Iris pigment epithelial cell (primary cell): ENCODE measurements at places on chromosomes 2 and 18.

DNA sequence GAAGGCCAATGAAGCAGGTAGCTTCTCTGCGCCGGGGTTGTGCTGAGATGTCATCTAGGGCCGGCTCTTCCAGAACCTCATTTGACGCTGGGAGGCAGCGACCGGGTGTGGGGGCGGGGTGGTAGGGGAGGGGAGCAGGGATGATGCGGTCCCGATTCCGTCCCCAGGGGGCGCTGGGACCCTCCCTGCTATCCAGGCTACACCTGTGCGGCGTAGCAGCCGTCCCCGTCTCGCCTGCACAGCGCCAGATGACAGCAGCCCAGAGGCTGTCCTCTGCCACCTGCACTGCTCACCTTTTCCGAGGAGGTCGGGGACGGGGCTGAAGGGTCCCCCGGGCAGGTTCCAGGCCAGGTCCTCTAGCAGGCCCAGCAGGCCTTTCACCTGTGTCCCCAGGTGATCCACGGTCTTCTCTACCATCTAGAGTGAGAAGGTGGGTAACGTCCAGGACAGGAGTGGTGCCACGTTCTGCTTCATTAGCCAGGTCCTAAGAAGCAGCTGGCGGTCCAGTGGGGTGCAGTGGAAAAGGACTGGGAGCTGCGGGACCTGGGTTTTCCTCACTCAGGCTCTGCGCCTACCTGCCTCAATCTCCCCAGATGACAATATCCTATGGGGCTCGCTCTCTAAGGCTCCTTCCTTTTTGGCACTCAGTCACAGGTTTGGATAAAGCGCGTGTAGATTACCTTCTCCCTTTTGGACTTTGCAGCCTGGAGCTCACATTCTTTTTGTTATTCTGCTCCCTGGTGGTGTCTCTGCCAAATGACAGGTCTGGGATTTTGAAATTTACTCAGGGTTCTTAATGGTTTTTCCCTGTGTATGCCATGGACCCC lies 56.0 kb upstream of the RAB6C start:
- DNase-seq, result peak; percentile 42

- DNase-seq, result peak; percentile 34
Measured at GRCh38 chr18:25669741-25670140, 317.8 kb upstream of the ZNF521 start.

GRCh38 chr18:25998461-25998860 lies 92.0 kb downstream of the SS18 start:
- no peak for DNase-seq

DNA sequence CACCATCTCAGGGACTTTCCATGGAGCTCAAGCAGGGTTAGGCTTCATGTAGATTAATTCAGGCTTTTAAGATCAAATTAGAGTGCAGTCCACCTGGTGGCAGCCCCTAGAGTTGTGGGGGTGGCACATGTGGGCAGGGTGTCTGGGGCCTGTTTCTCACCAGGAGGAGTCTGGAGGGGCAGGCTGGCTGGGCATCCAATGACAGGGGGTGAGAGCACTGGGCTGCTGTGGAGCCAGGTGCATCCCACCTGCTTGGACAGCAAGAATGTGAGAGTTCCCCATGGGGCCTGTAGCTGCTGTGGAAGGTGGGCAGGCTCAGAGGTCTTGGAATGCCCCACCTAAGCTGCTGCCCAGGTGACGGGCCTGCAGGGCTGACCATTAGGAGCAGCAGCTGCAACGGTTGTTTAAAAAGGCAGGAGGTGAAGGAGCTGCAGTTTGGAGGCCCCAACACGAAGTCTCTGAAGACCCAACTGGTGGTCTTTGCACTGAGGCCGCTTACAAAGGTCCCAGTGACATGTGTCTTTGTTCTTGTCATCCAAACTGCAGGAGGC lies 686.3 kb upstream of the HS6ST1 start:
- no peak for DNase-seq

GRCh38 chr2:174247474-174248186 lies 702 bp downstream of the OLA1 start:
- DNase-seq, result peak; percentile 29

DNA sequence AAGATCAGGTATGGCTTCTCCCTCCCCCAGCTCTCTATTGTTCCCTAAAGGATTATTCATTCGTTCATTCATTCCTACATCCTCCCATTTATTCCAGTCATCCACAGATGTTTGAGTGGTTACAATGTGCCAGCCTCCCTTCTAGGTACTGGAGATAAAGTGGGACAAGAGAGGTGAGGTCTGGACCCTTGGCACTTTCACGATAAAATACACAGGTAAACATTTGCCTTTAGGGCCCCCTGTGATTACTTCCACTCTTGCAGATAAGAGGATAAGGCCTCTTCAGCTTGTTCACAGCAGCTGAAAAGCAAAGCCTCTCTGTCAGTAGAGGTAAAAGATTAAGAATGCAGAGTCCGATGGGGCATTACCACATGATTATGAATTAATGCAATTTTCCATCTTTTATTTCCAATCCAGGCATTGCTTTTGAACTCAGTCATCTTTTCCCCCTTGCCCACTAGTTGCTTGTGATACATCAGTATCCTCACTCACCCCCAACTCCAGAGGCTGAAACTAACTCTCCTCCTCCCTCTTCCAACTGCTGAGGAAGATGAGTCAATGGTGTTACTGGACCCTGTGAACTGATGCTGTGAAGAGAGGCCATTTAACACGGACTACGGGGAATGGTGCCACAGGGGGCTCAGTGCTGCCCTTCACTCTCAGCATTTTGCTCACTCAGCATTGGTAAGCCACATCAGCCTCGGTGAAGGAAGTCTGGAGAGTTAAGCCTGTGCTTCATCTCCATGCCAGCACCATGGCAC lies 1.1 kb upstream of the DPP4 start:
- DNase-seq, result peak; percentile 81

GRCh38 chr18:8797206-8797605 lies 91.8 kb downstream of the MTCL1 start:
- no peak for DNase-seq

GRCh38 chr18:60996326-60996725 lies 336.9 kb upstream of the CDH20 start:
- no peak for DNase-seq

- DNase-seq, result no peak
Measured at GRCh38 chr2:217954971-217955740, 47.6 kb downstream of the TNS1 start.

GRCh38 chr18:45671321-45671720 lies 52.7 kb upstream of the SLC14A1 start:
- no peak for DNase-seq

DNA sequence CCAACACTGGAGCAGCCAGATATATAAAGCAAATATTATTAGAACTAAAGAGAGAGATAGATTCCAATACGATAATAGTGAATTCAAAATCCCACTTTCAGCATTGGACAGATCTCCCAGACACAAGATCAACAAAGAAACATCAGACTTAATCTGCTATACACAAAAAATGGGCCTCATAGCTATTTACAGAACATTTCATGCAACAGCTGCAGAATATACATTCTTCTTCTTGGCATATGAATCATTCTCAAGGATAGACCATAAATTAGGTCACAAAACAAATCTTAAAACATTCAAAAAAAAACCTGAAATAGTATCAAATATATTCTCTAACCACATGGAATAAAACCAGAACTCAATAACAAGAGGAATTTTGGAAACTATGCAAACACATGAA lies 23.8 kb upstream of the BAZ2B start:
- peak; percentile 31 for DNase-seq

- DNase-seq, result peak; percentile 95
Measured at GRCh38 chr2:76867854-76868253, 654.3 kb downstream of the LRRTM4 start.

- DNase-seq, result no peak
Measured at GRCh38 chr2:153495725-153496124, 17.2 kb upstream of the RPRM start.

DNA sequence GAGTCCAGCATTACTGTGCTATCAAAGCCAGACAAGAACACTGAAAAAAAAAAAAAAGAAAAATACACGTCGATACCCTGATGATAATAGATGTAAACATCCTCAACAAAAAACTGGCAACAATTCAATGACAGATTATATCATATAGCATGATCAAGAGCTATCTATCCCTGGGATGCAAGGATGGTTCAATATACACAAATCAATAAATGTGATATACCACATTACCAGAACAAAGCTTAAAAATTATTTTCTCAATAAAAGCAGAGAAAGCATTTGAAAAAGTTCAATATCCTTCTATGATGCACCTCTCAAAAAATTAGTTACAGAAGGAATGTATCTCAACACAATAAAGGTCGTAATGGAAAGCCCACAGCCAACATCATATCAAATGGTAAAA lies 332.8 kb upstream of the MMADHC start:
- DNase-seq, result no peak

DNA sequence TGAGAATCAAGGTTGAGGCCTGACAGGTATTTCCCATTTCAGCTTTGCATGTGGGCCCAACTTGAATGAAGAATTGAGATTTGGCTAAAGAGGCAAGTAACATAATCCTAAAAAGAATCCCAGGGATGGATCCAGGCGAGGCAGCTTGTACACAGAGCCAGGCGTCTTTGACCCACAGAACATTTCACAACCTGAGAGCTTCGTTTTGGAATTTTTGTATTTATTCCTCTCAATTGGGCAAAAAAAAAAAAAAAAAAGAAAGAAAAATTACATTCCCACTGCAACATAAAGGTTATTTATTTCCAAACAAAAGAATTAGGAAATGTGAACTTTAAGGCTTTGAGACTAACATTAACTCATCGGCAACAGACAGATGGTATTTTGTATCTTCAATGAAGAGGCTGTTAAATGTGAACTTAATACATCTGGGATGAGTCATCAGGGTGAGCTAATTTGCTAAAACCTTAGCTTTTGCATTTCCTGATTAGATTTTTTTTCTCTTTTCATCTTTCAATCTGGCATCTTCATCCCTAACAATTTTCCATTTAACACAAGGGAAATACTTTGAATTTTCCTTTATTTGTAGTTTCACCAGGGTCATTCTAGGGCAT lies 478.5 kb upstream of the TNP1 start:
- DNase-seq, result peak; percentile 87

DNA sequence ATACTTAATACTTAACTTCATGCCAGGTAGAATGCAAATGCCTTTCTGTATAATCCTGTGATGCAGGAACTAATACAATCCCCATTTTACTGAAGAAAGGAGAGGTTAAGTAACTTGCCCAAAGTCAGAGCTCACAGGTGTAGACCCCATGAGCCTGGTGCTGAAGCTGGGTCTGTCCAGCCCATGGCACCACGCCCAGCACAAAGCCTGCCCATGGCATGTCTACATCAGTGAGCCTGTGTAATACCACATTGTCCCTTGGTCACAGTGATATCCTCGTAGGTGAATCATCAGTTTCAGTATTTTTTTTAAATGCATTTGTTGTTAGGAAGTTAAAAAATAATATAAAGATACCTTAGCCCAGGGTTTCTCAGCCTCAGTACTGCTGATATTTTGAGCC lies 69.9 kb upstream of the MCFD2 start:
- peak; percentile 26 for DNase-seq

DNA sequence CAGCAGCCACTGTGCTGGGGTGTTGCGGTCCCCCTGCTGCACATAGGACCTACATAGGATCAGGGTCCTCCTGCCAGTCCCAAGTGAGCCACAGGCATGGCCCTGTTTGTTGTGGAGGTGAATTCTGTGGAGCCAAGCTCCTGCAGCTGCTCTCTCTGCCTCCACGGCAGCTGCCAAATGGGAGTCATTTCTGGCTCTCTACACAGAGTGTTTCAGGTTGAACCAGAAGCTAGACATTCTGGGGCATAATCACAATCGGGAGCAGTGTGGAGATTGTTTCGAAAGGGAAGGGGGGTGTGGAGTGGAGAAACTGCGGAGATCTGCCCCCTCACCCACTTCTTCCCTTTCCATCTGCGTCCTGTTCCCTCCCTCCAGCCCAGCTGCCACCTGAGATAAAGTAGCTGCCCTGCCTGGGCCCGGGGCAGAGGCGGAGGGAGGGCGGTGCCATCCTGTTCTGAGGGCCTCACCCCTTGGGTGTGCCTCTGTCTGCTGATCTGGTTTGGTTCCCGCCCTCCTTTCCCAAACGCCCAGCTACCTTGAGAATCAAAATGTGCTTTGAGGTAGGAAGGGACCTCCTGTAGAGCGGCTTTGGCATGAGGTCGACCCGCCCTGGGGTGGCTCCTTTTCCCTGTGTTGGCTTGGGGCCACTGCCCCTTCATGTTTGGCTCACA lies 139.4 kb downstream of the WDSUB1 start:
- no peak for DNase-seq

DNA sequence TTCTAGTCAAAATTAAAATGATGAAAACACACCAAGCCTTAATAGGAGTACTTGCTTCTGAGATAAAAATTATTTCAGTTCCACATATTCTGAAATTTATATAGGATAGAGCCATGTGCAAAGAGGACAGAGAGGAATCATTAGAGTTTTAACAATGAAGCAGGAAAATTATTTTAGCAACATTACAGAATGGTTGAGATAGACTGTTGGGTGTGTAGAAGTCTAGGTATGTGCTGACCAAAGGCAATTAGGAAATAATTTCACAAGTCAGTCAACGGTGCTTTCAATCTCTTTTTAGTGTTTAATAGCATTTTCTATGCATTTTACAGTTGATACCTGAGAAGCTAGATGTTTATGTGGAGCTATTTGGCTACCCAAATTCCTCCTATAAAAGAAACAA lies 25.2 kb downstream of the SOS1 start:
- no peak for DNase-seq

DNA sequence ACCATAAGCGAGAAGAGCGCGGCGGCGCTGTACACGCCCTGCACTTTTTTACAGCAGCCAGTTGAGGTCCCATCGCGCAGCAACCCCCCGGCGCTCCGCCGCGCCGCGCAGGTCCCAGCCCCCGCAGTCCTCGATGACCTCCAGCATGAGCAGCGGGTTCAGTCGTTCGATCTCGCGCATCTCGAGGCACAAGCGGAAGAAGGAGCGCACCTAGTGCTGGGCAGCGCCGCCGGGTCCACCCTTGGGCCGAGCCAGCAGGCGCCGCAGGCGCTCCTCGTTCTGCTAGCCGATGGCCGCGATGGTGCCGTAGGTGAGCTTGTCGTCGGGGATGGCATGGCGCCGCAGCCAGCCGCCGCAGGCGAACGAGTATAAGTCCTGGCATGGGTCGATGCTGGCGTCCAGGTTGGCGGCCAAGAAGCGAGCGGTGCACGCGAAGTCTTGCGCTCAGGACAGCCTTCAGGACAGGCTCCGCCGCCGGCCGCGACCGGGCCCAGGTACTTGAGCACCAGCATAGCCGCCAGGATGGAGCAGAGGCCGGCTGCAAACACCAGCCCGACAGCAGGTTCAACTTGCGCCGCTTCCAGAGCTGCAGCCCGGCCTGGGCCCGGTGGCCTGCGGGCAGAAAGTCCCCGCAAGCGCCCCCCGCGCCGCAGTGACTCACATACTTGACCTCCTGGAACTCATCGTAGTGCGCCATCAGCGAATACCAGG lies 8.3 kb downstream of the ALPP start:
- DNase-seq, result peak; percentile 45

GRCh38 chr2:120343433-120344105 lies 2.4 kb upstream of the INHBB start:
- peak; percentile 74 for DNase-seq
